ENCODE measurements at places on chromosomes 11 and 22.

DNA sequence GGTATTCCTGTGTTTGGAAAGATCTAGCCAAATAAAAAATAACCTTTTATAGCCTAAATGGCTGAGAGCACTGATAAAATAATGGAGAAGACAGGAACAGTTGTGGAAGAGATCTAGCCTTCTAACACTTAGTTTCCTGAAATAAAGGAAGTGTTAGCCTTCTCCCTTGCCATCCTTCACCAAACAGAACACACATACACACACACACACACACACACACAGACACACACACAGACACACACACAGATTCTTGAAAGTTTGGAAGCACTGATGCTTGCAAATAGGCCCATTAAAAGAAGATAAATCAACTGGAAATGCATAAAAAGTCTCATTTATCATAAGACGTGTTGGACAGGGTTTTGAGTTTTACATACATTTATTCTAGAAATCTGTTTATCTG lies 37.5 kb downstream of the KIRREL3 start:
- DNase-seq = no peak

DNA sequence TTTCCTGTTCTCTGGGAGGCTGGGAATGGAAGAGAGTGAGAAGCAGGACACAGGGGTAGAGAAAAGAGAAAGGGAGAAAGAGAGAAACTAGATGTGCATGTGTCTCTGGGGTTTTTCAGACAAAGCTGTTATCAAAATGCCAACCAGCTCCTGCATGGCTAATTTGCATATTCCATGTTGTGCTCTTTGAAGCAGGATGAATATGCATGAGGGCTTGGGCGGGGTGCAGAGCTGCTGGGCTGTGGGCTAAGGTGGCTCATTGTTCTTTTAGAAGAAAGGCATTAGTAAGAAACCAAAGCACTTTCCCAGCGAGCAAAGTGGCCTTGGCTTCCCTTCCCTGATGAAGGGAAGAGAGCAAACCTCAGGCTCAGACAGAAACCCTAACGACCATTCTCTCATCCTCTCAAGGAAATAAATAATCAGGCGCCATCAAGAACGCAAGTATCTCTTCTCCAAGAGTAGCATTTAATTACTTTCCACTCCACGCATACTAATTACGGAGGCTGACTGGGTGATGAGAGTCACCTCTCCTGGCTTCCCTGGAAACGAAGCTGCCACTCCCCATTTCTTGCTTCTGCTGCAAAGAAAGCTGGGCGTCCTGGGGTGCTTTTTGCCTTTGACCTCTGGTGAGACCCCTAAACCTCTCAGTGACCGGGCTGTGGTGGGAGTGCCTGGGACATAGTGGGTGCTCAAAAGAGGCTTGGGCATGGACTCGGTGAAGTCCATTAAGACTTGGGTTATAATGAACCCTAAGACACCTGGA lies 54.2 kb downstream of the FEZ1 start:
- DNase-seq = no peak

- peak; percentile 89 for DNase-seq
Measured at GRCh38 chr22:36180038-36180880, 19.7 kb upstream of the APOL3 start.

GRCh38 chr11:1934335-1935155 lies 12.6 kb upstream of the MRPL23 start:
- DNase-seq = no peak
